ENCODE measurements at places on chromosomes 6 and 20. TPM values are rescaled to one million over a fixed set of nuclear protein-coding genes. Genes with fewer than 3 reads are reported as not detected.

Gene CST2
- total RNA-seq: not detected

Gene SMIM29
- 50.2 TPM for total RNA-seq

Gene OR2H1
- not detected for total RNA-seq

Gene CLPSL1
- total RNA-seq: not detected

Gene RIPOR2
- total RNA-seq: 1.1 TPM

Gene CCN5
- 6.1 TPM for total RNA-seq

Gene DEF6
- total RNA-seq: 0.37 TPM

Gene NFATC2
- total RNA-seq: under 0.01 TPM

Gene AGPAT4
- total RNA-seq: 23.9 TPM

Gene TRIM31
- not detected for total RNA-seq

Gene TMC2
- under 0.01 TPM for total RNA-seq

Gene GGT7
- total RNA-seq: 8.8 TPM

Gene BIRC7
- total RNA-seq: not detected

Gene CCM2L
- total RNA-seq: not detected

Gene AVP
- not detected for total RNA-seq

Gene TAGAP
- total RNA-seq: not detected

Gene AKAP12
- 133 TPM for total RNA-seq

Gene SLC4A11
- 0.37 TPM for total RNA-seq

Gene SOBP
- 8.8 TPM for total RNA-seq
